Stimulated activated CD4-positive, alpha-beta T cell treated with anti-CD3 and anti-CD28 coated beads, Interleukin-12 subunit alpha, Interleukin-12 subunit beta, amount 100 ng/mL, for 4 hours (primary cell): ENCODE measurements at places on chromosomes 12 and 14.
A peak's percentile ranks its signal among the peaks of the same experiment; 100 is the strongest.

- DNase-seq, result no peak
Measured at GRCh38 chr12:132729541-132730320, 19.1 kb downstream of the PGAM5 start.

- no peak for DNase-seq
Measured at GRCh38 chr12:11681207-11681606, 31.7 kb downstream of the ETV6 start.

DNA sequence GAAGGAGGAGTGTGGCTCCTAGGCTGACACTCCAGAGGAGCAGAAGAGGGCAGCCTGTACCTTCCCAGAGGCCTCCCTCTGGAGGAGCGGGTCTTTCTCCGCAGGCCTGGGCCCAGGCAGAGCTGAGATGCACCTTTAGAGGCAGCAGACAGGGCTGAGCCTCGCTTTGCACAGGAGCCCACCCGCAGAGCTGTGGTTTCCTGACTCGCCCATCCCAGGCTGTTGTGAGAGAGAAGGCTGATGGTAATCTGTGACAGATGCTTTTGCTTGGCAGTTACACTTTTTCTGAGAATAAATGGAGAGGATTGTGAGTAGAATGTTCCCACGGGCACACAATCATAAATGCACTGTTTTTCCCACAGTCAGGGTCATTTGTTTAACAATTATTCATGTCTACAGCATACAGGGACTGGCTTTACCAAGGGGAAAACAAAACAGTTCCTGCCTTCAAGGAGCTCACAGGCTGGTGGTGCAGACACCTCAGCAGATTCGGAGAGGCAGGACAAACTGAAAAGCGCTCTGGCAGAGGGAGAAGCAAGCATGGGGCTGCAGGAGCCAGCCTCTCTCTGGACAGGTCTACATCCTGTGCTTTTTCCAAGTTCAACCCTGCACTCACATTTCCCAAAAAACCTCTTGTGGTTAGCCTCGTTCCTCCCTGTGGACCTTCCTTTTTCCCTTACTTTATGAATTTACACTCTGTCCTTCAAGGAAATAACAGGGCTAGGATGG, 13.9 kb downstream of the EVL start:
- peak; percentile 55 for DNase-seq

GRCh38 chr12:86521870-86522269, 265.7 kb upstream of the MGAT4C start:
- no peak for DNase-seq

GRCh38 chr12:76220980-76221379, 127.2 kb downstream of the BBS10 start:
- DNase-seq, result no peak

DNA sequence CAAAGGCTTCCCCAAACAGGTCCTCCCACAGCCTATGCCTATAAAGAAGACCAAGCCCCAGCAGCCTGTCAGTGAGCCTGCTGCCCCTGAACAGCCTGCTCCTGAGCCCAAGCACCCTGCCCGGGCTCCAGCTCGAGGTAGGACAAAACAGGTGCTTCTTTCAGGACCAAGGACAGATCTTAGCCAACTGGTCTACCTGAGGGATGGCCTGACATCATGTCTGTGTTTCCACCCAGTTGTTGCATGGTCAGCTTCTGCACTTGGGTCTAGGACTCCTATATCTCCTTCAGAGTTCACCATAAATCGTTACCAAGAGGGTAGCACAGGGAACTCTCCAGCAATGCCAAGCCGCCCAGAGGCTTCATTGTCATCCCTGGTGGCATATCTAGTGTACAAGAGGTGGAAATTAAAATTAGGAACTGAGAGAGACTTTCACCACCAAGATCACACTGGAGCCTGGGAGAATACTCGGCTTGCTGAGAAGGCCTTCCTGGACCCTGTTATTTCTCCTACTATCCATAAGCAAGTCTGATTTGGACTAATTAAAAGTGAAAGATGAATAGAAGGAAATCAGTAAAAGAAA, 38.2 kb upstream of the OAS1 start:
- no peak for DNase-seq

GRCh38 chr14:92404938-92405337, 82.0 kb downstream of the SLC24A4 start:
- no peak for DNase-seq

DNA sequence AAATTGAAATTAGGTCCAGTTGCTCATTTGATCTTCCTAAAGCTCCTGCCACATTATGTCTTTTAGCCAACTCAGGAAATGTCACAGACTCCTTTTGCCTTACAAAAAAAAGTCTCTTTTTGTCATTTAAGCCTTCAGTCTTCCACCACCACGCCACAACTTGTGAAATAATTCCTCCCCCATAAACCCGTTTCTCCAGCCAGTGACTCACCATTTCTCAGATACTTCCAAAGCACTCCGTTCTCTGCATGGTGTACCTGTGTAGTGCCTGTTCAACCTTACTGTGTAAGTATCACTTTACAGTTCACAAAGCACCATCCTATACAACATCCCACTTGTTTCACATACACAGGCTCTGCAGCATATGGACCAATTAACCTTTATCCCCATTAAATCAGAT, 139.5 kb upstream of the AEBP2 start:
- no peak for DNase-seq

DNA sequence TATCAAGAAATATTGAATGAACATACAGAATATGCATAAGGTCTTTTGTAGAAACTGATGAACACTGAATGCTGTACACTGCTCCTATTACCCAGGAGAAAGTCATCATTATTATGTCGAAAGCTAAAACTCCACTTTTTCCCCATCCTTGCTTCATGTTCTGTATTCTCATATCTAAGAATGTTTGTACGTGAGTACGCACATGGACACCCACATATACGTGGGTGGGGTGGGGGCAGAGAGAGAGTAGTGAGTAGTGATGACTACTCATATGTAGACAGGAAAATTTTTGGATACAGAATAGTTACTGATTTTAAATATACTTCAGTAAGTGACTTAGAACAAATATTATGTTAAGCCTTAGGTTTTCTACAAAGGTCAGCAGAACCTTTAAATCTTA, 75.1 kb downstream of the FERMT2 start:
- DNase-seq, result no peak

DNA sequence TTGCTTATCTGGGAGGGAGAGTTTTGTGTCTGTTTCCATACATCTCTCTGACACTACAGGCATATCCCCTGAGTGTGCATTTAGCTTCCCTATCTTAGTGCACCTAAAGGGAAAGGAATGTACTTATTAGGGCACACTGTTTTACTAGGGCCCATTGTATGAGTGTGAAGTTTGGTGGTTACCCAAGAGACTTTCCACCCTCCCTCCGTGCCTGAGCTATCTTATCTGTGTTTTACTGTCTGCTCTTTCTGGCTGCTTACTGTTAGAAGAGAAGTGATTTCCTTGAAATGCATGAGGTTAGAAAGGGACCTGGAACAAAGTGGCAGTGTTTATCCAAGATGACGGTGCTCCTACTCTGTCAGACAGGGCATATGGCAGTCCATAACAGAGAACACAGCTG, 8.5 kb upstream of the SVOP start:
- no peak for DNase-seq

GRCh38 chr12:62481843-62482540, 15.4 kb downstream of the MON2 start:
- DNase-seq, result no peak

DNA sequence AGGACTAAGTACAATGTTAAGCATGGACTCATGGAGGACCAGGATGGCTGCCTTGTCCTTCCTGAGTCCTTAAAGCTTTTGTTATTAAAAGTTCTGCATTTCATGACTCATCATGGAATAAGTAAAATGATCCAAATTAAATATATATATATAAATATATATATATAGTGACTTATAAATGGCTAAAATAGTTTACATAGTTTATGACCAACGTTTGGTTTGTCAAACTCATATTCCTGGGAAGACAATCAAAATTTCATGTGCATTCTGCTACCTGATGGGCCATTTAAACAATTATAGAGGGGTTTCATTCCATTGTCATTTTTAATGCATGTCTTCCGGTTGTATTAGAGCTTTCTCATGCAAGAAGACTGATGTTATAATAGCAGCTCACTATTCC, 1190.7 kb downstream of the FSCB start:
- DNase-seq, result no peak

- no peak for DNase-seq
Measured at GRCh38 chr12:87120440-87120839, 864.2 kb upstream of the MGAT4C start.

DNA sequence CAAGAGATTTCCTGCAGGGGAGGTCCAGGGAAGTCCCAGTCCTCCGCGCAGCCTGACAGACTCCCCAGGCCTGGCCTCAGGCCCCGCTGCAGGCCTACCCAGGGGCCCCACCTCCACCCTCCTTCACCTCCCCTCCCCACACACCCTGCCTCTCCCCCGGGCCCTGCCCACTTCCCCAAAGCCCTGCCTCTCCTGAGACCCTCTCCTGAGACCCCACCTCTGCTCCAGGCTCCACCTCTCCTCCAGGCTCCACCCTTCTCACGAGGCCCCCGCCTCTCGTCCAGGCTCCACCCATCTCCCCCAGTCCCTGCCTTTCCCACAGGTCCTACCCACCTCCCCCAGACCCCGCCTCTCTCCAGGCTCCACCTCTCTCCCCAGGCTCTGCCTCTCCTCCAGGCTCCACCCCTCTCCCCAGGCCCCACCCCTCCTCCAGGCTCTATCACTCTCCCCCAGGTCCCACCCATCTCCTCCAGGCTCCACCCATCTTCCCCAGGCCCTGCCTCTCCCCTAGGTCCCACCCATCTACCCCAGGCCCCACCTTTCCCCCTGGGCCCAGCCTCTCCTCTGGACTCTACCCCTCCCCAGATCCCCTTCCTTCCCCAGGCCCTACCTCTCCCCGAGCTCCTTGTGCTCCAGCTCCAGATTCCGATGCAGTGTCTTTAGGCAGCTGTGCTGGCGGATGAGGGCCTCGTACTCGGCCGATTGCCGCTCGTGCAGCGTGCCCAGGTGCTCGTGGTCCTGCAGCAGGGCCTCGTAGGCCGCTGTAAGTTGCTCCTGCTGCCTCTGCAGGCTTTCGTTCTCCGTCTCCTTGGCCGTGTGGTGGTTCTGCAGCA, 58.8 kb upstream of the GPR68 start:
- peak; percentile 53 for DNase-seq

GRCh38 chr14:83638748-83639504, 1891.0 kb upstream of the FLRT2 start:
- no peak for DNase-seq

DNA sequence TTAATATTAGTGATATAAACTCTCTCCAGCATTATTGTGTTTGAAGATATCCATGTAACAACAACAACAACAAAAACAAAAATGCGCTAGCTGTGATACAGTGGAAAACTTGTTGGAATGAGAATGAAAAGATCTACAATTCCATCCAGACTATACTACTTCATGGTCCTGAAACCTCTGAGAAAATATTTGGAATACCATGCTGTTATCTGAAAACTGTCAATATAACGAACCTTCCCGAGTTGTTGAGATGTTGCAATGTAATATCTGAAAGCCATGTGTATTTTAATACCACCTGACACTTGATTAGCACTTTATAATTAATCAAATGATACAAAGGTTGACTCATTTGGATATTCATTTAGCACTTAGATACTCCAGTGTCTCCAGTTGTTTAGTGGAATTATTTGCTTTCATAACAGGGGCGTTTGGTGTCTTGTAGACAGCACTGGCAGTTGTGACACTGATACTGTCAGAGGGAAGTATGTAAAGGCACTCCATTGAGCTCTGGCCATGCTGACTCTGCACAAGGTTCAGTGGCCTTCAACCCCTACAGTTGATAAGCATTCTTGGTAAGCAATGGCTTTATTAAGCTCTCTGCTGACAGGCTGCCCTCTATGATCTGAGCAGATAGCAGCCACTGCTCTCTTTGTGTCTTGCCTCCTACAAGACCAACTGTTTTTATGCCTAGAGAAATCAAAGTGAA, 447.1 kb upstream of the SEL1L start:
- DNase-seq, result no peak

DNA sequence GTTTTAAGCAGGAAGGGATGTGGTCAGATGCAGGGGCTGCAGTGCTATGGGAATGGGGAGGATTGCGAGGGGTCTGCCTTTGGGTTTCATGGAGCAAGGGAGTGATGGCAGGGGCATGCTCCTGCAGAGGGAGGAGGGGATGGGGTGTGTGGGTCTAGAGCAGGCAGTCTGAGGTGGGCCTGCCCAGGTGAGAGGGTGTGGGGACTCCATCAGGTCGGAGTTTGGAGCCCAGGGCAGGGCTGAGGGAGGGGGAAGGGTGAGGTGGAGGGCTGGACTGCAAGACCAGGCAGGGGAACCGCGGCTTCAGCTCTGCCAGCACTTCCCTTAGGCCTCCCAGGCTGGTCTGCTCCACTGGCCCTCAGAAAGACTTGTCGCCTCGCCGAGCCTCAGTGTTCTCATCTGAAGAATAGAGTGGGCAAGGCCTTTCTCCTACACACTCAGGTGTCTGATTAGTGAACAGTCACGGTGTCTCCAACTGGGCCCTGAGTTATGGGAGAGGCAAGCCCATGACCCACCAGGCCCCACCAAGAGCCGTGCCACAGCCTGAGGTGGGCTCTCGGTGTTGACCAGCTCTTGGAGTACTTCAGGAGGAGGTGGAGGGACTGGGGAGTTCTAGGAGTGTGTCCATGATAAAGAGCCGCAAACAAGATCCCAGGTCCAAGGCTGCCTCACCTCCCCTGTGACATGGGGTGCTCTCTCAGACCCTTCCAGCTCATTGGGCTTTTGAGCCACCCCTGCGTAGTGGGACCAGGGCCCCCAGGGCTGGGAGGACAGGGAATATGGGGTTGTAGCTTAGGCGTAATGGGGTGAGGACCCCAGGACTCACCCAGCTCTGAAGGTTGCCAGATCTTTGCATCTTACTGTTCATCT, 20.1 kb upstream of the KRT80 start:
- no peak for DNase-seq

DNA sequence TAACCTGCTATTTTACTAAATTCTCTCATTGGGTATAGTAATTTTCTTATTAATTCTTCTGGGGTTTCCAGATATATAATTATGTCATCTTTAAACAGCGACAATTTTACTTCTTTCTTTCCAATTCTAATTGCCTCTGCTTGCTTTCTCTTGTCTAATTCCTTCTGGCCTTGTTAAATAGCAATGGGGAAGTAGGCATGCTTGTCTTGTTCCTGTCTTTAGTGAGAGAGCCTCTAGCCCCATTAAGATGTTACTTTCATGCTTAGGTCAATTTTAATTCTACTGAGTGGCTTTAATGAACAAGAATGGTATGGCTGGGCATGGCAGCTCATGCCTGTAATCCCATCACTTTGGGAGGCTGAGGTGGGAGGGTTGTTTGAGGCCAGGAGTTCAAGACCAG, 31.7 kb downstream of the LRTM2 start:
- no peak for DNase-seq

- DNase-seq, result peak; percentile 5
Measured at GRCh38 chr12:105279460-105280056, 43.6 kb upstream of the APPL2 start.

GRCh38 chr12:26534071-26534470, 298.9 kb downstream of the ITPR2 start:
- DNase-seq, result no peak

DNA sequence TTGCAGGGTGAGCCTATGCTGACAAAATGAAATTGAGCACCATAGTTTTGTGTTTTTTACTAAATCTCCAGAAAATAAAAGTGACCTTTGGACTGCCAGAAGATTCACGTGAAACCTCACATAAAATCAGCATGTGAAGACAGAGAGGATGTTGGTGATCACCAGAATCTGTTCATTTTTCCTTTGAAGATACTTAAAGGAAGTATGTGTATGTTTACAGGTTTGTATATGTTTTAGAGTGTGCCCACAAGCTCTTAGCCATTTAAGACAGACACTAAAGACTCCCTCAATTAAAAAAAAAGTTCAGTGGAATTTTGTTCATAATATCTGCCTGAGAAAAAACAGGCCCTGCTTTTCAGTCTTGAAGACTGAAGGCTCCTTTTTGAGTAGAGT, 25.9 kb downstream of the DDX47 start:
- no peak for DNase-seq

GRCh38 chr14:79831195-79831892, 380.0 kb downstream of the DIO2 start:
- no peak for DNase-seq
